ENCODE measurements at places on chromosomes 6 and 20.

- DNase-seq = no peak
Observed at GRCh38 chr6:168289571-168289962, 30.0 kb downstream of the DACT2 start.

DNA sequence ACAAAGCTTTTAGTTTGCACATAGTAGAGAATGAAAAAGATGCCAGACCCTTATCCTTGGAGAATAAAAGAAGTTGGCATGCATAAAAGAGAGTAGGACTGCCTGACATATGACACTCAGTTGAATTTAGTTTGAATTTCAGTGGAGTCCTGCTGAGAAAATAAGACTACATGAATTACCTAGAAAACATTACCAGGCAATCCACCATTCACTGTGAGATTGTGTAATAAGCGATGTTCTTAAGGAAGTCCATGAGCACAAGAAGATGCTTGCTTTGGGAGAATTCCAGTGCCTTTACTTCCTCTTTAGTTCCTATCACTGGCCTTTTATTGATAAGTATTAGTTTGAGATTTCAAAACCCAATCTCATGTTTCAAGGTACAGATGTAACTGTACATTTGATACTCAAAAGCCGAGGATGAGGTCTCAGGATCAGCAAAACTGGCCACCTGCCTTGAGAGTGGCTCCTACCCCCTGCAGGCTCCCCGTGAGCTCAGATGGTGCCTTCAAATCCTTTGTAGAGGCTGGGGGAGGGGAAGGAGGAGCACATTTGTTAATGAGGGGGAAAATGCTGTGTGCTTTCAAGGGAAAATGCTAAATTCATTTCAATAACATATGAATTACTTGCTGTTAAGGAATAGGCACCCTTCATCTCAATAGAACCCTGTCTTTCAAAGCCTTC, 11.2 kb upstream of the UNC93A start:
- no peak for DNase-seq

DNA sequence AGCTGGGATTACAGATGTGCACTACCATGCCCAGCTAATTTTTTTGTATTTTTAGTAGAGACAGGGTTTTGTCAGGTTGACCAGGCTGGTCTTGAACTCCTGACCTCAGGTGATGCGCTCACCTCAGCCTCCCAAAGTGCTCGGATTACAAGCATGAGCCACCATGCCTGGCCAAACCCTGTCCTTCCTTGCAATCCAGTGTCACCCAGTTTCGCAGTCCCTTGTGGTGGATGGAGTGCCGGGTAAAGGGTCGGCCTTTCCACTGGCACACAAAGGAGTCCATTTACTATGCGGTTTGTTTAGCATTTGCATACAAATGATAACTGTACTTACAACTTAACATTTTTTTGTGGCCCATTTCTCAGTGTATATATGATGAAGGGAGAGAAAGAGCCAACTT, 99.3 kb upstream of the TIAM2 start:
- DNase-seq = no peak

GRCh38 chr6:650098-650497, 6.8 kb downstream of the HUS1B start:
- no peak for DNase-seq

DNA sequence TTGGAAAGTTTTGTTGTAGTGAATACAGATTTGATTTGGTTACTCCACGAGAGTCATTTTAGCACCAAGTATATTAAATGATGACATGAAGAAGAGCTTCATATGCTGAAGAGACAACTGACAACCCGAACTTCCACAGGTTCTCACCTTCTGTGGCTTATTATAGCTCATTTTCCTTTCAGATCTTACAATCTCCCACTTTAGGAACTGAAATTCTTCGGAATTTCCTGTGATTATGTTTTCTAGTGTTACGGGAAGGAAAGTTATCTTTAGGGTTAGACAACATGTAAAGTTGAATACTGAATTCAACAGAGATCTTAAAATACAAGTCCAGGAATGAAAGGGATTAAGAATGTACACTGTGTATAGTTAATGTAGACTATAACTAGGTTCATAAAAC, 49.6 kb upstream of the TXNDC5 start:
- DNase-seq = no peak

DNA sequence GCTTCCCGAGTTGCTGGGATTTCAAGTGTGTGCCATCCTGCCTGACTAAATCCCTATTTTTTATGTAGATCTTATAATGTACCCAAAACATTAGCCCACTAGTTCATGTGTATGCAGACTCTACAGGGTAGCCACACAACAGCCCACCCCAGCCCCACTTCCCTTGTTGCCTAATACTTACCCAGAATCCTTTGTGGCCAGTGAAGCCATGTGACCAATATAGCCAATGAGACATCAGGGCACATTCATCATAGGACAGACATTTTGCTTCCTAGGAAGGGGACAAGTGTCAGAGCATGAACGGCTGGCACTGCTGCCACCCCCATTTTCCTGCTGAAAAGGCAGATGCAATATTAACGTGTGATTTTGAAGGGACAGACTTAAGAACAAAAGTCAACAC, 36.0 kb upstream of the TCP11 start:
- DNase-seq = no peak

- DNase-seq = no peak
Observed at GRCh38 chr6:131831392-131831791, 23.6 kb downstream of the ENPP1 start.

DNA sequence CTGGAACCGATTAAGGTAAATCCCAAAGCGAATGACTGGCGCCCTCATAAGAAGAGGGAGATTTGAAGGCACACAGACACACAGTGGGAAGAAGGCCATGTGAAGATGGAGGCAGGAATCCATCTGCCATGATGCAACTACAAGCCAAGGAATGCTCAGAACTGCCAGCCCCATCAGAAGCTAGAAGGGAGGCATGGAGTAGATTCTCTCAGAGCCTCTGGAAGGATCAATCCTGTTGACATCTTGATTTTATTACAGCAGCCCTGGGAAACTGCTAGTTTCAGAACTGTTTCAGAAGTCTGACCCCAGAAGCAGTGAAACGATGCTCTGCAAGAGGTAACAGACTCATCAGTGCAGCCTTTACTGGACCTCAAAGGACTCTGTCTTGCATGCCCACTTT, 103.5 kb upstream of the GPR6 start:
- DNase-seq = no peak

DNA sequence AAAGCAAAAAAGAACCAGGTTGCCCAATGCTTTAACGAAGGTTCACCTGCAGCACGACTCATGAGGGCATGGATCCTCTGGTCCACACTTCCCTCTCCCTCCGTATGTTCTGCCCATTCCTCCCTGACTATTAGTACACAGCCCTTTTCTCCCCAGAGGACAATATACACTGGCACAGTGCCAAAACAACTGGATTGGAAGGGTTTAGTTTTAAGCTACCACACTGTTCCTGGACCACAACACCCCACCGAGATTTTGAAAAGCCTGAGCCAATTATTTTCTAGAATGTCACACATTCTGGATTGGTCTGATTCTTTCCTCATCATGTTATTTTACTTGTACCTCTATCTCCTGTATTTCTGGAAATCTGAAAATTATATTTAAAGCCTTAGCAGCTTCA, 2.9 kb upstream of the AKAP7 start:
- no peak for DNase-seq

- DNase-seq = no peak
Observed at GRCh38 chr20:9102456-9102855, 33.6 kb downstream of the PLCB4 start.

Measured in 8988T (cell line).